ENCODE measurements at places on chromosomes 4 and X.

GRCh38 chr4:152943672-152944071 lies 7.5 kb downstream of the FHDC1 start:
- DNase-seq = no peak

- DNase-seq = no peak
Observed at GRCh38 chr4:173446416-173446815, 47.5 kb upstream of the SCRG1 start.

- no peak for DNase-seq
Observed at GRCh38 chrX:97938706-97939105, 1055.0 kb downstream of the RPA4 start.

GRCh38 chr4:117971403-117971802 lies 62.9 kb upstream of the NDST3 start:
- no peak for DNase-seq

DNA sequence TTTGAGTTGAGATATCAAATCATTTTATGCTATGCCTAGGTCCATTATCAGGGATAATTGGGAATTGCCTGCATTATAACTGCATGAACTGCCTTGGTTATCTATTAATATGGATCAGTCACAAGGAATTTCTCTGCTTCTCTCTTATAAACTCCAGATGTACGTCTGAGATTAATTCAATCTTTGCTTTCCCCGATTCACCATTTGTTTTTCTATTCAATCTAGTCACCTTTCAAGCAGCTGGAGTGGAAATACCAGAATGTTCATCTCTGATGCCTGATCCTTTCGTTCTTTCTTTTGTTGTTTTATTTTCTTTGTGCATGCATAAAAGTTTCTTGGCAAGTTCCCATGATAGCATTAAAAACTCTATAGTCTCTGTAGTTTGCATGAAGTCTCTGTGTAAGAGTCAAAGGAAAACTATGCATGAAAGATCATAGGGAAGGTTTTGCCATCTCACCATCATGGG lies 22.6 kb downstream of the SYNPO2 start:
- DNase-seq = no peak

DNA sequence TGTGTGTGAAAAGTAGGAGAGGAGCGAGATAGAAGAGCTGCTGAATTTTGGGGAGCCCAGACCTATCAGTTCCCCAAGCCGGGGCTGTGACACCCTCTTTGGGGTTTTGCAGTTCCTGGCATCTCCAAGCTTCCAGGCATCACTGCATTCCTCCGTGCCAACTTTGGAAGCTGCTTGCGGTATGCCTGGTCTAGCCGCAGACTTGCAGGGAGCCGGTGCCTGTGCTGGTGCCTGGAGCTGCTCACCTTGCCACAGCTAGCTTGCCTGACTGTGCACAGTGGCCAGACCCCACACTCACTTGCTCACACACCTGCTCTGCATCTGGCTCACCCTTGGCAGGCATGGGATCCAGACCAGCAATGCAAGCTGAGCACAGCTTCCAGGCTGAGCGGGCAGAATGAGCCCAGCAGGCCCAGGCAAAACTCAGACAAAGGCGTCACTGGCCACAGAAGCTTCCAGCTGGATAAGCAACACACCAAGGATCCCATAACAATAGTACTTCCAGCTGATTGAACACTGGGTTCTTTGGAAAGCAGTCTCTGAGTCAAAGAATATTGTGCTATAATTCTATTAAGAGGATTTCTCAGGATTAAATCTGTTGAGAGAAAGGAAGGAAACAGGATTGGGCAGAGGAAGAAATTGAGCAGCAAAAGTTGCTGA lies 390.9 kb downstream of the TEX13C start:
- DNase-seq = no peak

DNA sequence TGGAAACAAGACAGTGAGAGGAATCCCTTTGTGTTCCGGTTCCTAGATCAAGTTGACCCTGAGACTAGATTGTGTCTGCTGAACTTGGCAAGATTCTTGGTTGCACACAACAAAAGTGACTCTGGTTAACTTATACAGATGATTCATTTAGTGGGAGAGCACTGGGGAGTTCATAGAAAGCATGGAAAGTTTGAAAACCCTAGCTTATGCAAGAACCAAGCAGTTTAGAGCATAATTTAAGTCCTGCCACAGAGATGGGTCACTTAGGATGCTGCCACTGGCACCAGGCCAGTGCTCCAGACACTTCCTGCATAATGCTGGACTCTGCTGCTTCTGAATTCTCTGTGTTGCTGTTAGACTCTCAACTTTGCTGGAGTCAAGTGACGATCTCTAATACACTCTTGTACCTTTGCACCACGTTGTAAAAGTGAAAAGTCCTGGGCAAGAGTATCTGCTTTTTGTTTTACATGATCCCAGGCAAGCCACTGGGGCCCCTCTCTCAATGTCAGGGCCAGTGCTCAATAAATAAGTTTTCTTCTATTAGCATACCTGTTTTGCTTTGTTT lies 12.7 kb upstream of the DCUN1D4 start:
- DNase-seq = no peak

- DNase-seq = no peak
Observed at GRCh38 chr4:24664956-24665355, 80.6 kb upstream of the DHX15 start.

GRCh38 chr4:110085131-110085530 lies 113.3 kb downstream of the ELOVL6 start:
- DNase-seq = no peak

DNA sequence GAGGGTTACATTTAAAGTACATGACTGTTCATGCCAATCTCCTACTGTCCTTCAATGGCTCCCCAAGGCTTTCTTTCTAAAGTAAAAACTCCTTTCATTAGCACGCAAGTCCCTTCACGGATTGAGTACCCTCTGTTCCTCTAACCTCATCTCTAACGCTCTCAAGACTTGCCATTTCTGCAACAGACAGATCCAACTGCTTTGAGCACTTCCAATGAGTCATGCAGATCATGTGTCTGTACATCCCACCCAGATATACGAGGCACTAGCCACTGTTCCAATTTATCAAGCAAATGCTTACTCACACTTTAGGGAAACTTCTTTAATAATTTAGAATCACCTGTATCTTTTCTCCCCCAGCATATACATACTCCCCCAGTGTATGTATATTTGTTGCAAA lies 332.5 kb upstream of the ZFP42 start:
- no peak for DNase-seq

- DNase-seq = no peak
Observed at GRCh38 chrX:134669378-134670098, 11.3 kb upstream of the PLAC1 start.

DNA sequence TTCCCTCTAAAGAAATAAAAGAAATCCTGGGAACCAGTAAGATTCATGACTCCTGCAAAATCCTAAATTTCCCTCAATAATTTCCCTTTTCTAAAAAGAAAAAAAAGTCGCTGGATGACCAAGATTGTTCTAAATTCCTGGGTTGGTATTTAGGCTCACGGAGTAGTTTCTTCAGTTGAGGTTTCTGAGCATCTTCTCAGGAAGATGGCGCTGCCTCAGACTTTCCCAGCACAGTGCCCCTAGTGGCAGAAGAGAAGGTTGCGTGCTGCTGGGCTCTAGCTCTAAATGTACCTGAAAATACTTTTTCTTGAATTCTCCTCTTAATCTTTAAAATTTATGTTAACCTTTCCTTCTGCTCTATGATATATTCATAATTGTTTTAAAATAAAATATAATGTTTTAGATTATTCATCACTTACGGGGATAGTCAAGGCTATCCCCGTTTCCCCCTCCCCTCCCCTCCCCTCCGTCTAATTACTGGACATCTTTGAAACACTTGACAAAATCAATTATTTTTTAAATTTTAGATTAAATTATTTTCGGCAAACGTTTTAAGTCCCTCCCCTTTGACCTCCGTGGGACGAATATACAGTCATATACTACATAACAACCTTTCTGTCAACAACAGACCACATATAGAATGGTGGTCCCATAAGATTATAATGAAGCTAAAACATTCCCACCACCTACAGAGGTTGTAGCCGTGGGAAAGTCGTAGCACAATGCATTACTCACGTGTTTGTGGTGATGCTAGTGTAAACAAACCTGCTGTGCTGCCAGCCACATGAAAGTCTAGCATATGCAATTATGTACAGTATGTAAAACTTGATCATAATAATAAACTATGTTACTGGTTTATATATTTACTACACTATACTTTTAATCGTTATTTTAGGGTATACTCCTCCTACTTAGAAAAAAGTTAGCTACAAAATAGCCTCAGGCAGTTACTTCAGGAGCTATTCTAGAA lies 41.0 kb upstream of the GATB start:
- peak; percentile 1 for DNase-seq

DNA sequence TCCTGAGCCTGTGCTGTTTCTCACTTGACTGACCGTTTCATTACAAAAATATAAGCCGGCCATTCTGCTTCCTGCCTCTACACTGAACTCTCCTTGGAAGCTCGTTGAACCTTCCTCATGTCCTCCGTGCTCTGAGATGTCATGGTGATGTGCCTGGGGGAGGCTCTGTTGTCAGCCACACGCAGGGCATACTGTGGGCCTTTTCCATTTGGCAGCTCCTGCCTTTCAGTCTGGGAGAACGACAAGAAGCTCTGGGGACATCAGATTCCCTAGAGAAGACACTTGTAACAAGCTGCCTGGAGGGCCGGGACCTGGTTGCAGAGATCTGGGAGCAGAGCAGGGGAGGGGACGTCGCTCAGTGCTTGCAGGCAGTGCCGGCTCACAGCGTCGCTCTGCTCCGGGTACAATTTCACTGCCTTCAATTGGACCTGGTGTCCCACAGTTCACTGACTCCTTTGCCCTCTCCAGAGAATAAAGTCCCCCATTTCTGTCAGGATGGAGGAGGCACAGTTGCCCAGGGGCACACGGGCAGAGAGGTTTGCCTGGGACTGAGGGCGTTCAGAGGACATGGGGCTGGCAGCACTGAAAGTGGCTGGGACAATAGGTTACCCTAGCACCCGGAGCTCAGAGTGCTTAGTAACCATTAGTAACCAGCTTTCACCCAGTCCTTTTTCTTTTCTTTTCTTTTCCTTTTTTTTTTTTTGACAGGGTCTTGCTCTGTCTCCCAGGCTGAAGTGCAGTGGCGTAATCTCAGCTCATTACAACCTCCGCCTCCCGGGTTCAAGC lies 19.1 kb upstream of the MECP2 start:
- no peak for DNase-seq

- no peak for DNase-seq
Observed at GRCh38 chrX:70043685-70044084, 6.1 kb downstream of the AWAT2 start.

GRCh38 chr4:184103527-184104264 lies 114.0 kb downstream of the ENPP6 start:
- DNase-seq = no peak

DNA sequence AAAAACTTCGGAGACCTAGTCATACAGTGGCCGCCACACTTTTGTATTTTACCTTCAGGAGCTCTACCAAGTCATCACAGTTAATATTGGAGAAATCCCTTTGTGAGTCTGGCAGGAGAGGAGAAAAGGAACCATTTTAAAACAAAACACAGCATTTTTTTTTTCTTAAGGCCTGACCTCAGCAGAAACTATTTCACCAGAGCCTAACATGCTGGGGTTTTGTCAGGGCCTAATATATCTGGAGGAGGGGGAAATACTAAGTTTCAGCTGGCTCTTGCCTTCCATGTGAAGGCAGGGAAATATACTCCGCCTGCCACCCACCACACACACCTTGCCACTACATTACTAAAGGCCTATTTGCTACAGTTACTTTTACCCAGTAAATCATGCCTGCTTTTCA lies 26.5 kb upstream of the BDH2 start:
- no peak for DNase-seq

- no peak for DNase-seq
Observed at GRCh38 chr4:150769248-150769647, 187.3 kb downstream of the MAB21L2 start.

- DNase-seq = no peak
Observed at GRCh38 chr4:84611531-84611930, 28.6 kb downstream of the CDS1 start.
